Stomach (tissue), 19 donors: ENCODE measurements at places on chromosomes 4 and X. TPM values are rescaled to one million over a fixed set of nuclear protein-coding genes. Genes with fewer than 3 reads are reported as not detected.

DNA sequence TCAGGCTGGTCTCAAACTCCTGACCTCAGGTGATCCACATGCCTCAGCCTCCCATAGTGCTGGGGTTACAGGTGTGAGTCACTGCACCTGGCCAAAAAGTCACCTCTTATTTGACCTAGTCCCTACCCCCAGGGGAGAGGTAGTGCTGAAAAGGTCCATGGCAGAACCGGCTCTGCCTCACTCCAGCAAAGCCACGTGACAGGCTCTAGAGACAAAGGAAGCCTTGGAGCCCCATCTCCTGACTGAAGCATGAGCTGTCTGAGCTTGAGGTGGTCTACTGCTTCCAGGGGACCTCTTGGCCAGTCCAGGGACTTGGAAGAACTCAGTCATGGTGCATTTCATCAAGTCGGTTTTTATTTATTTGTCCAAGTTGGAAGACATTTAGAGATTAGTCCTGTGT is 52.5 kb upstream of the ZNF518B start:
- no peak for DNase-seq

GRCh38 chr4:22986881-22987280 is 294.1 kb downstream of the GBA3 start:
- no peak for DNase-seq

DNA sequence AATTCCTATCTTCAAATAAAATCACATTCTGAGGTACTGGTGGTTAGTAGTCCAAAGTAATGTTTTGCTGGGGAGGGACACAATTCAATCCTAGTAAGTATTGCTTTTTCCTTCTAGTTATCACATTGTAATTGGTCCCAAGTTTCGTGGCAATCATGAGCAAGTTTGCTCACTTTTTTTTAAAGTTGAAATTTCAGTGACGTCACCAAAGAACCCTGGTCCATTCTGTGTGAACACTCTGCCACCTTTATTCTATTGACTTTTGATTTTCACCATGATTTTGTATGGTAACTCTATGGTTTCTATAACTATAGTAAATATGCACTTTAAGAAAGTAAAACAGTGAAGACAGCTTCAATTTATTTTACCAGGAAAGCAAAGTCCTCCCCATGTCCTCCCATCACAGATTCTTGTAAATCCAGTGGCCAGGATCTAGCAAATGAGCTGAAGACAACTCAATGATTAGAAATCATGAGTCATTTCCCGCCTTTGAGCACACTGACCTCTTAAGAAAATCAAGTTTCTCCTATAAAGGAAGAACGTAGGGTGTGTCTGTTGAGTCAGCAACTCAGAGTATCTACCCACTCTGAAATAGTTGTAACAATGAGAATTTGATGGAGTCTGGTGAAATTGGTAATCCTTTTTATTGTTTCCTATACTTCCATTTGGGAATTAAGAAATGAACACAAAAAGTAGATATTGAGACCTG is 1306.6 kb upstream of the PABPC4L start:
- no peak for DNase-seq

GRCh38 chr4:166602068-166602467 is 632.2 kb downstream of the SPOCK3 start:
- DNase-seq: no peak

- DNase-seq: no peak
Measured at GRCh38 chrX:149898554-149898953, 17.6 kb downstream of the MAGEA8 start.

- peak; percentile 68 for DNase-seq
Measured at GRCh38 chrX:13899607-13900006, 82.7 kb upstream of the GPM6B start.

- no peak for DNase-seq
Measured at GRCh38 chr4:139599594-139600374, 43.8 kb upstream of the SETD7 start.

SPANXN4 gene
- total RNA-seq: not detected

SLITRK2 gene
- total RNA-seq: 0.55 TPM

CCNA2 gene
- 14.2 TPM for total RNA-seq

MSL3 gene
- total RNA-seq: 32.1 TPM

IGFBP7 gene
- total RNA-seq: 281 TPM

NAA11 gene
- total RNA-seq: not detected

KIF4A gene
- 4.6 TPM for total RNA-seq

H2BW1 gene
- not detected for total RNA-seq

PABPC1L2A gene
- total RNA-seq: not detected
